ENCODE measurements at places on chromosomes 12 and 14.

DNA sequence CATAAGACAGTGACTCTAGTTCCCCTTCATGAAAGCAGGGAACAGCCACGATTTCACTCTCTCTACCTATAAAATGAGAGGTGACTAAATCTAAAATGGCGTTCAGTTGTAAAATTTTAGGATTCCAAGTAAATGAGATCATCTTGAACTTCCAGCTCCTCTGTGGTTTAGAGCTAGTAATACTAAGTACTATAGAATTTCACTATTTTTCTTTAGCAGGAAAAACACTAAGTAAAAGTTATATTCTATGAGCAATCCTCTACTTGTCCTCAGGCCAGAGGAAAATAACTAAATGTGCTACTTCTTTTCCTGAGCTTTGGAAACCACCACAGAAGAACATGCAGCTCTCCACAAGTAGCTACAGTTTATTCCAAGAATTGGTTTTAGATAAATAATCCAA is 55.6 kb downstream of the NIN start:
- DNase-seq: no peak

DNA sequence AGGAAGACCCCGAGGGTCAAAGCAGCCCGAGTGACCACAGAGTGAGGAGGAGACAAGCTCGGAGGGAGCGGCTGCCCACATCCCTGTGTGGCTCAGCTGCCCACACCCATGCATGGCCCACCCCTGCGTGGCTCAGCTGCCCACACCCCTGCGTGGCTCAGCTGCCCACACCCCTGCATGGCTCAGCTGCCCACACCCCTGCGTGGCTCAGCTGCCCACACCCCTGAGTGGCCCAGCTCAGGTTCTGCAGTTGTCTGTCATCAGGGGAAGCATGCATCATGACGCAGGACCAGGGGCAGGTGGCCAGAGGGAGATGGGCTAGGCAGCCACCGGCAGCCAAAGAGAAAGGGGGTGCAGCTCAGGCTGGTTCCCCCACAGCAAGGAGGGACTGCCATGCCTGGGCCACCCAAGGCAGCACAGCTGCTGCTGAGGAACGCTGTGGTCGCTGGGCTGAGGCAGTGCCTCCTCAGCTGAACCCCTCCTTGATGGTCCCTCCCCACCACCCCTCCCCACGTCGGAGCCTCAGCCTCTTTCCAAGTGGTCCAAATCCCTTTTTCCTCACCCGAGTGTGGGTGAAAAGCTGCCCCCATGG is 33.3 kb upstream of the NUDT14 start:
- no peak for DNase-seq

DNA sequence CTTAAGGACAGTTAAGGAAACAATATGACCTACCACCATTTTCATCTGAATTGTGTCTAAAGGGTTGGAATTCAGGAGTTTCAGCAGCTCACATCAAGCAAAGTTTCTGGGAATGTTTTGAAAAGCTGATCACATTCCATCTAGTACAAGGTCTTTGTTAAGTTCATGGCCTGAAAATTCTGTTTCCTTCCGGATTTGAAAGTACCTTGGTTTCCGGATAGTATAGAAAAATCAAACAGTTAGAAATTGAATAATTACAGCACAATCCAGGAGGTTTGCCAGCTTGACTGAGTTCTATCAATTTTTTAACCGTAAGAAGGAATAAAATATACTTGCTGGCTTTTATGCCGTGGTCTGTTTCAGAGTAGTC is 136.5 kb downstream of the HMGA2 start:
- no peak for DNase-seq

DNA sequence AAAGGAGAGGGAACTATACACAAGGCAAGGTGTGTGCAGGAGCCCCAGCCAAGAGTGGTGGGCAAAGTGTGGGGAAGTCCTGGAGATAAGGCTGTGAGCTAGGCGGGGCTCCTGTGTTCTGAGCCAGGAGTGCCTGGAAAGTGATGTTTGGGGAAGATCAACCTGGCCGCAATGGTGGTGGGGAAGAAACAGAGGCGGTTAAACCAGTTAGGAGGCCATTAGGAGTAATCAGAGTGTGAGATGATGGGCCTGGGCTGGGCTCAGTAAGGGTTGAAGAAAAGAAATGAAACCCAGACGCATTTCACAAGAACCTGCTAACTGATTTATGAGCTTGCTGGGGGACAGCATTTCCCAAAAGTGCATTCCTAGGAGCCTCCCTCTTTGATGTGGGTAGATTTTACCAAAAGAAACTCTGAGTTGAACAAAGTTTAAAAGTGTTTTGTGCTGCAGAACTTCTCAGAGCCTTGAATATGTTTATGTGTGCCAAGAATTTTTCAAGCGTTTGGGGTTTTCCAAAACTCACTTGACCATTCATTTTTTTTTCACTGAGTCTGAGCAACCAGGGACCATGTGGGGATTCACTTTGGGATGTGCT is 34.2 kb upstream of the LRP1-AS start:
- DNase-seq: no peak

GRCh38 chr14:45144658-45145057 is 8.9 kb downstream of the FANCM start:
- no peak for DNase-seq

DNA sequence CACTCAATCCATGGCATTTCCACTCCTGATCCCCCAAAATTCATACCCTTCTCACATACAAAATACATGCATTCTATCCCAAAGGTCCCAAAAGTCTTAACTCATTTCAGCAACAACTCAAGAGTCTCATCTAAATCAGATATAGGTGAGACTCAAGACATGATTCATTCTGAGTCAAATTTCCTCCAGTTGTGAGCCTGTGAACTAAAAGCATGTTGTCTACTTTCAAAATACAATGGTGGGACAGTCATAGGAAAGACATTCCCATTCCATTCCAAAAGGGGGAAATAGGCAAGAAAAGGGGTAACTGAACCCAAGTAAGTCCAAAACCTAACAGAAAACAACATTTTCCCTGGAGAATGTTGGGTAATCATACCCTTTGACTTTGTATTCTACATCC is 103.3 kb downstream of the C12orf75 start:
- DNase-seq: no peak

DNA sequence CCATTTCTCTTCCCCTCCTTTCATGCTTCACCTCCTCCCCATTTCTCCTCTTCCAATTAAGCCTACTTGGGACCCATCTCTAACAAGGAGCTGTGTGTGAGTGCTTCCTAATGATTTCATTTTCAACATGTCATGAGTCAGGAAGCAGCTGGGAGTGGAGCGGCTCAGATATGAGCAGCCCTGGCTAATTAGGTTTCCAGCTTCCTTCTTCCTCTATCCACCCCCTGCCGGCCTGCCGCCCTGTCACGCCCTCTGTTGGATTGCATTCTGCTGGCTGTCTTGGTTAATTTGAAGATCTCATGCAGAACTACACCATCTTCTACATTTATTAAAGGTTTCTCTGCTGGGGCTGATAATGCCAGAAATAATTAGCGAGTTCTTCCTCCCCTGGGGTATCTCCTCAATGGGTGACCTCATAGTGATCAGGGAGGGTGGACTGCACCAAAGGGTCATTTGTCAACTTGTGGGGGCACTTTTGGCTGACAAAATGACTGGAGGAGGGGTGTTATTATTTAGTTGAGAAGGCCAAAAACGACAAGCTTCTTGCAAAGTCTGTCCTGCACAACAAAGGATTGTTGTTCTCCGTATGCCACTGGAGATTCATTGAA is 300.9 kb upstream of the SRRM4 start:
- no peak for DNase-seq

- DNase-seq: no peak
Observed at GRCh38 chr12:3557116-3557697, 66.2 kb downstream of the PRMT8 start.

GRCh38 chr14:64704743-64705380 is 638 bp downstream of the PLEKHG3 start:
- DNase-seq: peak; percentile 72

- no peak for DNase-seq
Observed at GRCh38 chr14:102655137-102655536, 62.7 kb downstream of the RCOR1 start.

DNA sequence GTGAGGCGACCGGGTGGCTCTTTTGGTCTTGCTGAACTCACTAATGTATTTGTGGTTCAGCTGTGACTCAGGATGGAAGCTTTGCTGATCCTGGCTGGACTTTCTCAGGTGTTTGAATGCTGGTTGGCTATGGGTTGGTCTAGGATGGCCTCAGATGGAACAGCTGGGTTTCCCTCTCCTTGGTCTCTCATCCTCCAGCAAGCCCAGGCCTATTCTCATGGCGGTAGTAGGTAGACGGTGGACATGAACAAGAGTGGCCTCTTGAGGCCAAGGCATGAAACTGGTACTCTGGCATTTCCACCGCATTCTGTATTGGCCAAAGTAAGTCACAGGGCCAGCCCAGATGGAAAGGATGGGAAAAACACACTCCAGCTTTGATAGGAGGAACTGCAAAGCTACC is 11.8 kb upstream of the POLR3B start:
- no peak for DNase-seq

GRCh38 chr14:71648725-71649124 is 283.5 kb upstream of the RGS6 start:
- DNase-seq: no peak
